Stimulated activated CD8-positive, alpha-beta memory T cell treated with anti-CD3 and anti-CD28 coated beads, Interleukin-4, amount 100 ng/mL, for 4 hours (primary cell): ENCODE measurements at places on chromosomes 3 and 15.

DNA sequence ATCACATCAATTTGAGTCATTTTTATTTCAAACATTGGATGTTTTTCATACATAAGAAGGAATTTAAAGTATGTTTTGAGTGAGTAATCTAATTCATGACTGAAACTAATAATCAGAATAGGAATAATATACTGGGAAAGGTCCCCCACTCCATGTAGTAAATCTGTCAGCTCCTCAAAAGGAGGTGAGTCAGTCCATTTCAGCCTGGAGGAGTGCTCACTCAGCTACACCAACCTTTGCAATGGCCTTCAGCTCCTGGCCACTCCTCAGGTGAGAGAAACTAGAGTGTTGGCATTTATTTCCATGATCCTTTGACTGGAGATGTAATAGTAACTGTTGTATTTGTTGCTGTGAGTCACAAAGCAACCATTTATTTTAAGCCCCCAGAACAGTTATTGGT, 744.9 kb upstream of the ARRDC4 start:
- no peak for DNase-seq

DNA sequence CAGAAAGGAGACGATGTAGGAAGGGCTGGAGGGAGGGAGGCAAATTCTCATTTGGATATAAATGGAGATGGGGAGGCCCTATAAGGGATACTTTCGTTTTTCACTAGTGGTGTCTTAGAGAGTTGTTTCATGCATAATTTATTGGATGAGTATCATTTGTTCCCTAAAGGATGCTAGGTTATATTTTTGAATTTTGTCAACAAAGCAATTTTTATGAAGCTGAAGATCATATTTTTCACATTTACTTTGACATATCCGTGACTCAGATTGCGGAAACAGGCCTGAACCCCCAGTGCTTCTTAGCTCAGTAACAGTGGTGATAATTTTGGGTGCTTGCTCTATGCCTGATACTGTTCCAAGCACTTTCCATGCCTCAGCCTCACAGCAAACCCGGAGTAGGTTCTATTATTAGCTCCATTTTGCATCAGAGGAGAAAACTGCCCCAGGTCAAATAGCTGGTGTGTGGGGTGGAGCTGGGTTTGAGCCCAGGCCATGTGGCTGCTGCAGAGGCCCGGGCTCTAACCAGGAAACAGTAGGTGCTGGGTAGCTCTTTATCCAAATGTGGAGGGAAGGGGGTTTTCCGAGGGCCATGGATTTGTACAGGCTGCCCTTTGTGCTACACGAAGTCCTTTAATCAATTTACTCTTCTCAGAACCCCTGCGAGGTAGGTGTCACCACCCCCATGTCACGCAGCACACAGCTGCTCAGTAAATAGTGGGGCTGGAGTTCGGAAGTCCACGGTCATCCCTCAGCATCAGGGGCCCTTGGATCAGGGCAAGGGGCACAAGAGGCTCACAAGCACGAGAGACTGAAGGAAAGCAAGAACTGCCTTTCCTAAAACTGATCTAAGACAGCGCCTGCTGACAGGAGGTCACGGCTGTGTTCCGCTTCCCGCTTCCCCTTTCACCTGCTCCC, 99.1 kb downstream of the SLC49A4 start:
- no peak for DNase-seq

DNA sequence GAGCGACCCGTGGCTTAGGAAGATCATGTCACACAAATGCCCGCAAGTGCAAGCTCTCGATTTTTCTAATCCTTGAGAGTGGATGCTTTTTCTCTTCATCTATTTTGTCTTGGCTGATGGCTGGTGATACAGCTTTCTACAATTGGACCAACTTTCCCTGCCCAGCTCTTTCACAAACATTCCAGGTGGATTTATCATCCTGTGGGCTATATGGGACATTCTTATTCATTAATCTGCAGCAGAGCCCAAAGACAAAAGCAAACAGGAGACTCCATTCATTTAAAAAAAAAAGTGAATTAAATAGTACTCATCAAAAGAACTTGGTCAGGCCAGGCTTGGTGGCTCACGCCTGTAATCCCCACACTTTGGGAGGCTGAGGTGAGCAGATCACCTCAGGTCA, 14.2 kb upstream of the TSEN2 start:
- no peak for DNase-seq

GRCh38 chr15:83057696-83058376, 9.2 kb downstream of the BTBD1 start:
- no peak for DNase-seq

GRCh38 chr3:14225421-14225820, 46.8 kb downstream of the LSM3 start:
- DNase-seq = no peak

- no peak for DNase-seq
Observed at GRCh38 chr3:176120507-176120906, 1076.8 kb downstream of the TBL1XR1 start.

GRCh38 chr3:124876401-124876878, 10.7 kb downstream of the ITGB5 start:
- no peak for DNase-seq

- no peak for DNase-seq
Observed at GRCh38 chr3:176583956-176584355, 613.3 kb downstream of the TBL1XR1 start.

GRCh38 chr15:73226093-73226814, 142.5 kb downstream of the HCN4 start:
- no peak for DNase-seq

GRCh38 chr15:77548589-77549557, 83.8 kb downstream of the LINGO1 start:
- no peak for DNase-seq

DNA sequence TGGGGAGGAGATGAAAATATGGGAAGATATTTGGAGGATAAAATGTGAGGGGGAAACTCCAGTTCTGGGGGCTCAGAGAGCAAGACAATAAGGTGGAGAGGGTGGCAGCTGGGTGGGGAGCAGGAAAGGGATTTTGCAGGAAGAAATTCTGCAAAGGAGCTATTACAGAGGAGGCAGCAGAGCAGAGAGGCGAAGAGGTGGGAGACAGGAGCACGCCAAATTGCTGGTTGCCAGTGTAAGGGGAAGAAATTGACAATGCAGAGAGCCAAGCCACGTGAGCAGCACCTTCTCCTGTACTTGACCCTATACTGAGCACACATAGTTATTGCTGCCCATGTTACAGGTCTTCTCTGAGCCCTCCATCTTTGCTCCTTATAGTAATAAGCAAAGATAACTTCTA, 190.3 kb upstream of the ONECUT1 start:
- no peak for DNase-seq

DNA sequence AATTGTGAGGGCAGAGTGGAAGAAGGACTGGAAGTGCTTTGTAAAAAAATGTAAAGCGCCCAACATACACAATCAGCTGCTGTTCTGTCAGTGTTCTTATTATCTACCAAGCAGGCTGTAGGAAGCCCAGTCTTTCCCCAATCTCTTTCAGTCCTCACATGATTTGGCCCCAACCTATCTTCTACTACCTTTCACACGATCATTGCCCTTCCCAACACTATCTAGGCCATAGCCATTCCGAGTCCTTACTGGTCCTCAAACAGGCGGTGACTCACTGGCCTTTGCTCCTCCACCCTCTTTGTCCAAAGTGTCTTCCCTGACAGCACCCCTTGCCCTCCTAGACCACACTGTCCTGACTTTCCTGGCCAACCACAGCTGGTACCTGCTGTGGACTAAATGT, 861 bp upstream of the RFT1 start:
- no peak for DNase-seq

- no peak for DNase-seq
Observed at GRCh38 chr3:127723011-127723567, 50.3 kb downstream of the ABTB1 start.

GRCh38 chr3:106231086-106231485, 362.3 kb upstream of the CBLB start:
- DNase-seq = no peak

- DNase-seq = no peak
Observed at GRCh38 chr15:84855136-84855535, 29.3 kb upstream of the SLC28A1 start.

DNA sequence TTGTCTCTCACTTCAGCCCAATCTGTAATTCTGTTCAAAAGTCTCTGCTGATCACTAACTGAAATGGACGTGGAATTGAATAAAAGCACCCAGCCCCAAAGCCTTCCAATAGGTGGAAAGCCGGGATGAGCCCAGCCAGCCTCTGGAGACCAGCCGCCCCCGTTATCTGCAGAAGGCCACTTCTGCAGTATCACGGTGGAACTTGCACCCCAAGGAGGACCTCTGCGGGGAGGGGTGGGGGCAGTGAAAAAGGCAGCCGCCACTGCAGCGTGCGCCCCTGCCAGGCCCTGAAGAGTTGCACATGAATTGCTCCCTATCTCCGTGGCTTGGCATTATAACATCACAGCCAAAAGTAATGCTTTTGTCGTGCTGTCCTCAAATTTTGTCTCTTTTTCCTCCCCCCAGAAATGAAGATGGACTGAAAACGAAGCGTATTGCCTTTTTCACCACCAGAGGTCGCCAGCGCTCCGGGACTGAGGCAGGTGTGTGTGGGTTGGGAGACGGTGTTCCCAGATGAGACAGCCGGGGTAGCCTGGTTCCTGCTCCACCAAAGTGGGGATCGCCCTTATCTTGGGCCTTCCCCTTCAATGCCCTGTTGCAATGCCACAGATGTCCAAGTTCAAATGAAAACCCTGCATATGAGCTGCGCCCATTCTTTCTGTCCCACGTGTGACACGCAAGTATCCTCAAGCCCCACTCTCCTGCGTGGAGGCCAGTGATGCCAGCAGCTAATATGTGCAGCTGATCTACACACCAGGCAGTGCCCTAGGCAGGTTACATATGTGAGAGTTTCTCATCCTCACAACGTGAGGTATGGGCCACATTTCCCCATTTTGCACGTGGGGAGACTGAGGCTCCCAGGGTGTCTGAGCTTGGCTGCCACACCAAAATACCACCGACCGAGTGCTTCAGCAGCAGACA, 96.0 kb downstream of the LRRK1 start:
- DNase-seq = peak; percentile 50

- DNase-seq = no peak
Observed at GRCh38 chr3:29415482-29416223, 134.8 kb downstream of the RBMS3 start.

- DNase-seq = no peak
Observed at GRCh38 chr3:78610462-78611125, 1157.2 kb downstream of the ROBO1 start.

GRCh38 chr15:75918135-75918534, 14.5 kb downstream of the FBXO22 start:
- no peak for DNase-seq

DNA sequence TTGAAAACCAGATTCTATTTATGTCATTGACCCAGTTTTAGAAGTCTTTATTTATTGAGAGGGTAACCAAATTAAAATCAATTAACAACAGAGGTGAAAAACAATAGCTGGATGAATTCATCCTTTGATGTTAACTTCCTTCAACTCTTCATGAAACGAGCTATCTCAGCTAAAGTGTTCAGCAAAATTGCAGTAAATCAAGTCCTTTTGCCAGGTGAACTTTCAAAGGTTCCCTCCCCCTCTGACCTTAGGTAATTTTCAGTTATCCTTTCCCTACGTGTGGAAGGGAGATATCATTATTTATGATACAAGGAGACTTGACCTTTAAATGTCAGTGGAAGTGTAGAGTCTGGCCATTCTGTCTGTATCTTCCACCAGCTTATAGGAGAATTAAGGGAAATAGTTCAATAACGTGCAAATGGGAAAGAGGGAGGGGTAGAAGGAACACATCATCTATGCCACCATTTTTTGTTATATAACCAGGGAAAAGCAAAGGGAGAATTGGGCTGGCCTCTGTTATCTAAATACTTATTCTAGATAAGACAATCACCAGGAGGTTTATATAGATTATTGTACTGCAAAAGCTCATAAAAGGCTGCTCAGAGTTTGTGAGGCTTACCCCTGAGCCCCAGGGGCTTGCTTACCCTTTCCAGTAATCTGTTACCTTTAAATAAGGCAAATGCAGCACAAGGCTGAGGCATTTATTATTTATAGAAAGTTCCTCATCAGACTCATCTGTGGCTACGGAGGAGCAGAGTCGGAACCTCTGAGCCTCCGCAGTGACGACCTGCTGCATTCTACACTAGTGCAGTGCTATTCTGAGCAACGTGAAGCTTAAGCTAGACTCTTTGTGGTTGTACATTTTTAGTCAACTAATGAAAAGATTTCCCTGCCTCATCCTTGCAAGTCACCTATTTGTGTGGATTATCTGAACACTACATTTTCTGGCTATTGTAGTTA, 97.7 kb upstream of the ZBED2 start:
- no peak for DNase-seq

GRCh38 chr3:187295316-187296034, 3.9 kb upstream of the MASP1 start:
- no peak for DNase-seq

DNA sequence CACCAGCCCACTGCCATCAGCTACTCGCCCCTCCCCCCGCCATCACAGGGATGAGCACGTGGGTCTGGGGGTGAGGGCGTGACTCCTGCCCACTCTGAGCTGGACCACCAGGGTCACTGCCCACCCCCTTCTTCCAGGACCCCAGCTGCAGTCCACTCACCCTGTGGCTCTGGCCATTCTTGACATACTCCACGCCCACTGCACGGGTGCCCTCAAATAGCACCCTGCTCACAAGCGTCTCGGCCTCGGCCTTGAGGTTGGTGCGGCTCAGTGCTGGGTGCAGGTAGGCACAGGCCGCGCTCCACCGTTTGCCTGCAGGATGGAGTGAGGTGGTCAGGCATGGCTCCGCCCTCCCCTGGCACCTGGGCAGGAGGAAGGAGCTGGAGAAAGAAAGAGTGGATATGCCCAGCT, 23.9 kb downstream of the CHDH start:
- no peak for DNase-seq

- DNase-seq = no peak
Observed at GRCh38 chr3:105527949-105528348, 161.2 kb downstream of the ALCAM start.

- DNase-seq = no peak
Observed at GRCh38 chr3:43346978-43347749, 60.8 kb downstream of the SNRK start.

GRCh38 chr3:53174346-53175250, 13.6 kb downstream of the PRKCD start:
- DNase-seq = no peak

- DNase-seq = no peak
Observed at GRCh38 chr3:122947738-122948137, 79.8 kb downstream of the SEMA5B start.

DNA sequence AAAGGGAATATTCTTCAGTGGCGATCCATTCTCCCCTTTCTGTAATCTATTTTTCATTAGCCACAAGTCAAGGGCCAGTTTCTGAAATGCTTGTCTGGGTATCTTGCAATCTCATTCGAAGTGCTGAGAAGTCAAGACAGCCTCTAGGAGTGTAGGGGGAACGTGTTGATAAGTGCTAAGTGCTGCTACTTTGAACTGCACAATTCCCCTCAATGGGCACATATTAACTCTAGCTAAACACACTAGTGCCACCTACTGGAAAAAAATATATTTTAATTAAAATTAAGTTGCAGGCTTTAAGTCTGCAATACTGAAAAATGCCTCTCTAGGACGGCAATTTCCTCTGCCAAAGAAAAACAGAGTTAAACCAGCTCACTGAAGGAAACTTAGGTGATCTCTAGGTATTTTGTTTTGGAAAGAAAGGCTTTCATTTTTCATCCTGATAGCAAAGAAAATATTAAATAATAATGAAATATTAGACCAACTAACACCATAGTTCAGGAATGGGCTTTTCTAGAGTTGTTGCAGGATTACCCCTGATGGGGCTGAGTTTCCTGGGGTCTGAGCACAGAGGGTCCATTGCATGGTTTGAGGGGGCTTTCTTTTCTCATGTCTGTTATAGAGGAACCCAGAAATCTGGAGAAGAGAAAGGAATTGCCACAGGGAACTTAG, 181.9 kb upstream of the KBTBD8 start:
- DNase-seq = no peak
